Activated naive CD4-positive, alpha-beta T cell treated with anti-CD3 and anti-CD28 coated beads for 36 hours (primary cell): ENCODE measurements at places on chromosomes 11 and 22.

DNA sequence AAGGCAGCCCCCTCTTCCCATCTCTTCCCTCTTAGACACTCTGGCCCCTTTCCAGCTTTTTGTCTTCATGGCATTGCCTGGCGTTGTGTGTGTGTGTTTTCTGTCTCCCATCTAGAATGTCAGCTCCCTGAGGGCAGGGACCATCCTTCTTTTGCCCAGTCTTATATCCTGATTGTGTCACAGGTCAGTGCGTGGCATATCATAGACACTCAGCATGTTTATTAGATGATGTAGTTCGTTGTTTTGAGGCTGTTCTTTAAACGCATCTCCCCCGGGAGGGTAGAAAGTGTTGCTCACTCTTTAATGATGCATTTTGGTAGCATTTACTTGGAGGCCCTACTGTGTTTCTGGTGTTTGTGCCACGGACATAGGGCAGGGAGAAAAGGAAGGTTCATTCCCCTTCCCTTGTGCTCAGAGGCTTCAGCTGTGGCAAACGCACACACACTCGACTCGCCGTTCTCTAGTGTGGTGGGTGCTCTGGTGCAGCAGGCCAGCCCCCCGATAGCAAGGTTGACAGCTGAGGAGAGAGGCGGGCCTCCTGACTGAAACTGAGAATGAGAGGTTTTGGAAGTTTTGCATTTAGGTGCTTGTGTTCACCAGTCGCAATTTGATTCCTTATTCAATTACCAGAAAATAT is 60.2 kb downstream of the TNRC6B start:
- DNase-seq = no peak

DNA sequence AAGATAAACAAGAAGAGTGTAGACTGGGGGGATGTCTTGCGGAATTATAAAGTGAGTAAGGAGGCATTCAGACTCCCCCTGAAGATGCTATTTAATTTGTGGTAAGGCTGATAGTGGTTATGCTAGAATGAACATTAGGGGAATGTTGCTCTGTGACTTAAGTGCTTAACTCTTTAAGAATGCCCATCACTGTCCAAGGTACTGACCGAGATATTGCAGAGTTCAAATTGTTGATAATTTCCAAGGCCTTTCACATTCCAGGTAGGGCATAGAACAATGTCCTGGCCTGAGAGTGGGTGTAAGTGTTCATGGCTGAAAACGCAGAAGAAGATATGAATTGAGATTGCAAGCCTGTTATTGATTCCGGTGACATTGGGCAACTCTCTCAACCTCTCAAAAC is 90.3 kb upstream of the SEZ6L start:
- DNase-seq = no peak

DNA sequence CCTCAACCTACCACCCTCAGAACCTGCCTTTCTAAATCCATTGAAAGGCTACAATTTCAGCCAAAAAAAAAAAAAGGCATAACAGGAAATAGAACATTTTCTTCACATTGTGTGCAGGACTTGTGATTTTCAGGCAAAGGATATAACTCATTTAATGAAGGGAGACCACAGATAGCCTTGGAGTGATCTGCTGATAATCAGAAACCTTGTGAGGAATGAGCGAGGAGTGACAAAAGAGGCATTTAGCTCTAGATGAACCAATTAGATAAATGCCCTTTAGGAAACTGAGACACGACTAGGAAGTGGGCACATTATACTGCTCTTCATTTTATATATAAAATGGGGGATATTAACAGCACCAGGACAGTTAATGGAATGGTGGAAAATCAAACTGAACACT is 216.5 kb upstream of the GRIA4 start:
- DNase-seq = no peak

DNA sequence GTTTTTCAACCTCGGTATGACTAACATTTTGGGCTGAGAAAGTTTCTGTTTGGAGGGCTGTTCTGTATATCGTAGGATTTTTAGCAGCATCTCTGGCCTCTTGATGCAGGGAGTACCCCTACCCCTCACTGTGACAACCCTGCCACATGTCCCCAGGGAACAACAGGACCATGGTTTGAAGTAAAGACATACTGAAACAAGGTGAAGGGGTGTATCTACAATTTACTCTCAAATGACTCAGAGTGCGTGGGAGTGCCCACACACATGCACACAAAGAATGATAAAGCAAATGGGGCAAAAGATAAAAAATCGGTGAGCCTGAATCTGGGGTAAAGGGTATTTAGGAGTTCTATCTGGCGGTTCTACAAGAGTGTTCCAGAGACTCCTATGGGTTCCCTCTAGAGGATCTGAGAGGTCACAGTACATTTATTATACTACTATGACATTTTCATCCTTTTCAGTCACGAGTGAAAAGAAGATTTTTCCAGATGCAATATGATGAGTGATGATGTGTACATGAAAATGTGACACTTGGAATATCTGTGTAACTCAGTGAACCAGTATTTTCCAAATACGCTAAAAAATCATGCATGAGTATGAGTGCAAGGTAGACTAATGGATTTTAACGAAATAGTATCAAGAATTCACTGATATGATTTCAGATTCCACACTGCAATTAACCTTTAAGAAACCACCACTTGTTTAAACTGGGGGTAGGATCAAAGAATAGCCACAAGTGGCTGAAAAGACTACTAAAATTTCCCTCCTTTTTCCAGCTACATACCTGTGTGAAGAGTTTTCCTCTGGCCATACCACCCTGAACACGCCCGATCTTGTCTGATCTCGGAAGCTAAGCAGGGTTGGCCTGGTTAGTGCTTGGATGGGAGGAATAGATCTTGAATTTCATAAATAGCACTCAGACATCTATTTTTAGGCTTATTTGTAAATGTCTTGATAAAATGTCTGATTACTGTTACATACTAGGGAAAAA is 56.3 kb upstream of the YPEL1 start:
- peak; percentile 36 for DNase-seq

DNA sequence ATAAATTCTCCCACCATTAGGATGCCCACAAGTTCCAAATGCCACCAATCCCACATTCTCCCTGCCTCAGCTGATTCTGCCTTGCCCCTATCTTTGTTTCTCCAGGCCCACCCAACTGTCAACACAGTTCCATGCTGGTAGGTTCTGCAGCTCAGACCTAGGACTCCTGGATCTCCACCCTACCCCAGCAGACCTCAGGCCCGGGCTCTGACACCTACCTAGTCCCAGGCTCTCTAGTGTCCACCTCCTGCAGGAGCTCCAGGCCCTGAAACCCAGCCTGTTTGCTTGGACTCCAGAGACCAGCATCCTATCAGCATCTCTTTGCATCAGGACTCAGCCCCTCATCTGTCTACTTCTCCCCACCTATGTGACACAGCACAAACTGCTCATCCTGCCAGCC is 86.5 kb downstream of the PDE2A start:
- no peak for DNase-seq
